ENCODE measurements at places on chromosomes 12 and 14.
A peak's percentile ranks its signal among the peaks of the same experiment; 100 is the strongest.

- no peak for DNase-seq
Observed at GRCh38 chr12:40262657-40263056, 37.9 kb downstream of the LRRK2 start.

GRCh38 chr12:46998811-46999368, 80.5 kb upstream of the PCED1B start:
- DNase-seq, result no peak

DNA sequence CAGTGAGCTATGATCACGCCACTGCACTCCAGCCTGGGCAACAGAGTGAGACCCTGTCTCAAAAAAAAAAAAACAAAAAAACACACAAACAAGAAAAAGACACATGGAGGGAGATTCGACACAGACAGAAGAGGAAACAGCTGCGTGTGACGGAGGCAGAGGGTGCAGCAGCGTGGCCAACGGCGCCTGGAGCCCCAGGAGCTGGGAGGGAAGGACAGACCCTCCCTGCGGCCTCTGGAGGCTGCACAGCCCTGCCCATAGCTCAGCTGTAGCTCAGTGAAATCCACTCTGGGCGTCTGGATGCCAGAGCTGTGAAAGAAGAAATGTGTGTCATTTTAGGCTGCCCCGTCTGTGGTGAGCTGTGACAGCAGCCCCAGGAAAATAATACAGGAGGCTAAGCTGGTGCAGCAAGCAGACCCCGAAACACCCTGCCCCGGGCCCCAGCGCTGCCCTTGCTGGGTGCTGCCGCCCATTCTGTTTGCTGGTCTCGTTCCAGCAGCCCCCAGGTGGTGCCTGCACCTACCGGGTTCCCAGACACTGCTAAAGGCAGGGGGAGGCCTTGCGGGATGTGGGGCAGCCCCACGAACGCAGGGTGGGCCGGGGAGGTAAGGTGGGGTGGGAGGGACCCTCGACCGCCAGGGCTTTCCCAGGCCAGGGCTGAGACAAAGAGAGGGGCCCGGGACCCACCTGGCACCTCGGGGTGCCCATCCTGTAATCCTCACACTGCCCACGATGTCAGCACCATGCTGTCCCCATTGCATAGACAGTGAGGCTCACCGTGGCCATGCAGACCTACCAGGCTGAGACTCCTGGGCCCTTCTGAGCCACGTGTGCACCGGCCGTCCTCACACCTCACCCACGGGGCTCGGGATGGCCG, 21.2 kb downstream of the GALNT9 start:
- DNase-seq, result no peak

DNA sequence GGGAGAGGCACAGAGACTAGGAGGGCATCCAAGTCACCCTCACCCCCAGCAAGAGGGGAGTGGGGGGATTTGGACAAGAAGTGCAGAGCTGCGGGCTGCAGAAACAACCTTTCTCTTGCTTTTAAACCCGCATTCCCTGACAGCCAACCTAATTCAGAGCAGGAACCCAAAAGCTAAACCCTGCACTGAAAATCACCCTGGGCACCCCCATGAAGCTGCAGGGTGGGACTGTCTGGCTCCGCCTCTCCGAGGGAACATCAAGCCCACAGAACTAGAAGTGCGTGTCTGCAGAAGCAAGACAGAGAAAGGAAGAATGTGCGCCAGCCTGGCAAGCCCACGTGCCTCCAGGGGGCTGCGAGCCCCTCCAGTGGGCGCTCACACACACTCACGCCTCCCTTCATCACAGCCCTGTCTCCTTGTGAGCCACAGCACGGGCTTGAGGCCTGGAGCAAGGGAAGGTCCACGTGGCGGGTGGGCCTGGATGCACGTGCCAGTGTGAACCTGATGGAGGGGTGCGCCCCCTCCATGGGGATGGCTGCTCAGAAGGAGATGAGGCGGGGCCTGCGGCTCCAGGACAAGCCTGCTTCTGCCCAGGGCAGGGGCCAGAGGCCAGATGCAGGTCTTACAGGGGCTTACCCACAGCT, 27.8 kb upstream of the PNMA1 start:
- no peak for DNase-seq

GRCh38 chr12:45725631-45726602, 3.6 kb upstream of the ARID2 start:
- peak; percentile 25 for DNase-seq

DNA sequence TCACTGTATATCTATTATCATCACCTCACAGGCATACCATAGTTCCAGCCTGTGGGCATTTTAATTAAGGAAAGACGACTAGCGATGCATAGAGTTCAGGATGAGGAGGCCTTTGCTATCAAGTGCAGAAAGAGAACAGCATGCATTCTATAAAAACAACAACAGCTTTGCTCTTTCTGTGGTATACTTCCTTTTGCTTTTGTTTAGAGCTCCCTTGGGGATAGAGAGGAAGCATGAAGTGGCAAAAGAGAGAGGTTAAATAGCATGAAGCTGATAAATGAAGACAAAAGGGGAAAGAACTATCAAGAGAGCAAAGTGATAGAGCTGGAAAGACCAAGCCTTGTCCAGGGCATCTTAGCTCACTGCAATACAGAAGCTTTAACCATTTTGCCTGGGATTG, 23.5 kb downstream of the IFNG-AS1 start:
- no peak for DNase-seq

- DNase-seq, result peak; percentile 62
Observed at GRCh38 chr12:121992059-121992879, 29.4 kb upstream of the BCL7A start.

DNA sequence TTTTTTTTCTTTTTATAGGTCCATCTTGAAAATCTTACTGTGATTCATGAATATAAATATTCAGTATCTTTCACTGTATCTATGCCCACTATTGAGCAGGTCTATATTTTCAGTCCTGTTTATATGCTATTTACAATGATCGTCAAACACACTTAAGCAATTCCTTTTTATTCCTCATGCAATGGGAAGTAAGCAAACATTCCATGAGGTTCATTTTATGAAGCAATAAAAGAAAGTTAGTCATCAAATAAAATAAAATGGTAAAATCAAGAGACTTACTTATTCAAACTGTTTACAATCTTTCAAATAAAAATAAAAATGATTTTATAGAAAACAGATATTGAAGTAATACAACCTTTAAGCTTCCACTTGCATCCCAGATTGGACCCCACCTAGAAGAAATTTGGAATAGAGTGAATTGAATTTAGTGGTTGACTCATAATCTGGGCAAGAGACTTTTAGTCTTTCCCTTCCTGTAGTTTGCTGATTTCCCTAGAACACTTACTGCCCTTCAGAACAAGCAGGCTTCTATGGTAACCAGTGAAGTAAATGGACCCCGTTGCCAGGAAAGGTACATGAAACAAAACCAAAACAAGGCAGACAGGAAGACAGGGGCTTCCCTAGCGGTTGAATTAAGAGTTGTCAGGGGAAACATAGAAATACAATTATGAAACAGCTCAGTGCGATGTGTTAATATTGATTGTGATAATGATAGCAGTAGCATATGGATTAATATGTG, 241.0 kb upstream of the ATP2B1 start:
- no peak for DNase-seq

DNA sequence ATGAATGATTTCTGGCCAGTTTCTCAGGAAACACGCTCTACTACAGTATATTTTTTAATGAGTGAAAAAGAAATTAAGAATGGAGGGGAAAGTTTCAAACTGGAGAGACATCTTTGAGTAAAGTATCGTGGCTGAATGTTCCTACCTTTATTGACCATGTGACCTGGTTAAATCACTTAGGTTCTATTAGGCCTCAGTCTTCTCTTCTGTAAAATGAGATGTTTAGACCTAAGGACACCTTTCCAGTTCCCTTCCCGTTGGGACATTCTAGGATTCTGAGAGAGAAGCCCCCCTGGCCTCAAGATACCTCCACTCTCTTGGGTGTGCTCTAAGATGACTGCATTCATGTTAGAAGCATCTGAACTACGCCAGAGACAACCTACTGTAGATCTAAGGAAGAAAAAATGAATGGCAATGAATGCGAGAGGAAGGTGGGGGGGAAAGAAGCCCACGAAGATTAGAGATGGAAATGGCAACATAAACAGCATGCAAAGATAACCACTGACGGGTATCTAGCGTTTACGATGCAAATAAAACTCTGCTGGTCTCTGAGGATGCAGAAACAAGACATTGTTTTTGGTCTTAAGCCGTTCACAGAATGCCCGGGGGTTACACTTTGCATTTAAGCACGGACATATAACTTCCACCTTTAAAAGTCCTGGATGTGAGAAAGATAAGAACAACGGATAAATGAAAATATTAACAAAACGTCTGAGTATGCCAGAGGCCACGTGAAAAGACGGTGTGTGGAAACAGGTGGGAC, 599 bp upstream of the CPSF6 start:
- DNase-seq, result no peak

DNA sequence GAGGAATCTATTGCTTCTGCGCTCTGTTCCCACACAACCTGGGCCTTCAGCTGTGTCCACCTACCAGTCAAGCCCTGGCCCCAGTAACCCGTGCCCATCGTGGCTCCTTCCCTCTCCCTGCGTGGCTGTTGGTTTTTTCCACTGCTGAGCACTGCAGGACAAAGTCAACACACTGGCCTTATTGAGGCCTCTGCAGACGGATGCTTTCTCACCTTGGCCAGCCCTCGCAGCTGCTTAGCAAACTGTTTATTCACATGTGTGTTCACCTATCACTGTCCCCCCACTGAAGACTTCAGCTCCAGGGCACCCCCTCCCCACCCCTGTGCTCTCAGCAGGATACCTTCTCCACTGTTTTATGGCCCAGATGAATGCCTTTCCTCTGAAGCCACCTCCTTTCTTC, 12.8 kb upstream of the GPX2 start:
- DNase-seq, result no peak

- DNase-seq, result no peak
Observed at GRCh38 chr14:79602045-79602444, 609.3 kb downstream of the DIO2 start.

DNA sequence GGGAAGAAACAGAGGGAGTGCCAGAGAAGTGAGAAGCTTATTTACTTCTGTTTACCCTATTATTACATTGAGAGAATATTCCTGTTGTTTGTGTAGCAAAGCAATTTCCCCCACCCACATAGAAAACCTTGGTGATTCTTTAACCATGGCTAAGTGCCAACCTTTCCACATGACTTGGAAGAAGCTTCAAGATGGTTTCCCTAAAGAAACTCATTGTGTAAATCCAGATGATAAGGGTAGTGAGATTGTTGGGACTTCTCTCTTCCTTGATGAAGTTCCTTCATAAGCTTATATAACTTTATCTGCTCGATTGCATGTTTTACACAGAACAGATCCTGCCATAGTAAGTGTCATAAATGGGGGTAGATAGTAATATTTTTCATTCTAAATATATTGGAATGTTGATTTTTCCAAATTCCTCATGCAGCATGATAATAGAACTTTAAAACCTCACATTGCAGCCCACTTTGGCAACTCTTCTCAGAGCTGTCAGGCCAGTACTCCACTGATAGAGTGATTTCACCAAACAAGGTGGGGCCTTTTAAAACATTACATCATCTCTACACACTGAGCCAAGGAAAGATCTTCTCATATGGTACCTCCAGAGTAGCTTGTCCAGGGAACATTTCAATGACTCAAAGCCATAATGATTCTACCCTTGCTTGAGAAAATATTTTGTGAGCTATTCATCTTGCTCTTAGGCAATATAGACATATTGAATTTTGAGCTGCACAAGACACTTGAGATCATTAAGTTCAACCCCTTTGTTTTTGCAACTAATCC, 47.8 kb upstream of the KIF21A start:
- DNase-seq, result no peak

- no peak for DNase-seq
Observed at GRCh38 chr12:54393743-54394142, 9.2 kb upstream of the ZNF385A start.

DNA sequence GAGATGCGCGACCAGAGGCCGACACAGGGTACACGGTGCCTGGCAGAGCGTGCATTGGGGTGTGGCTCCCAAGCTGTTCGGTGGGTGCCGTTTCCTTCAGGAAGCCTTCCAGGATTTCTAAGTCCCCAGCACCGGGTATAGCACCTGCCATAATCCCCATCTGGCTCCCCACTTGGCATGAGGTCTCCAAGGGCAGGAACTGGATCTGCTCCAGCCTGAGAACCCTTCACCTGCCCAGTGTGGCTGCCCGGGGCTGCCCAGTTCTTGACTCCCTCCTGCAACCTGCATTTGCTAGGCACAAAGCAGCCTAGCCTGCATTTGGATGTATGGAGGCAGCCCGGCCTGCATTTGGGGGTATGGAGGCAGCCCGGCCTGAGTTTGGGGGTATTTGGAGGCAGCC, 69.7 kb downstream of the RFLNA start:
- no peak for DNase-seq

DNA sequence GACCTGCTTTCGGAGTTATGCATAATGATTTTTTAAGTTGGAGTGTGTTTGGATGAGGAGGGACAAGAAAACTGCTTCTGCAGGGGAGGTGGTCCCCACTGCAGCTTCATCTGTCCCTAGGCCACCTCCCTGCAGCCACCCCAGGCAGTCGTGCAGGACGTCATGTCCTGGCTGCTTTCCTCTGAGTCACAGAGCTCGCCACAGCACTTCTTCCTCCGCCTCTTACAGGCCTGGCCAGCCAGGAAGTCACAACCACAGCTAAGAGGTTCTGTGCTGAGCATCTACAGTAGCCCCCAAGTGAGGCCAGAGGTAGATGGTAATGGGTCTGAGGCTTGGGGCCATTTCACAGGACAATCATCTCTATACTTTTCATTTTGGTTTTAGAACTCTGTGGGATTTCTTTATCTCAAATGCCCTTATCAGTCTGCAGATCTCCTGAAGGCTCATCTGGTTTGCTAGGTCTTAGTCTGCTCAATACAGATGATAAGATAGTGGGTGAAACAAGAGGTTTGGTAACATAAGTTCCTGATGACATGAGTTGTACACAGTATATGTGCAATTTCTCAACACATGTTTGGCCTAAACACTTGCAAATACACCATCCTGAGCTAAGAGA, 106.4 kb downstream of the ARF6 start:
- DNase-seq, result peak; percentile 78

GRCh38 chr12:52053536-52054209, 2.4 kb downstream of the NR4A1 start:
- no peak for DNase-seq

DNA sequence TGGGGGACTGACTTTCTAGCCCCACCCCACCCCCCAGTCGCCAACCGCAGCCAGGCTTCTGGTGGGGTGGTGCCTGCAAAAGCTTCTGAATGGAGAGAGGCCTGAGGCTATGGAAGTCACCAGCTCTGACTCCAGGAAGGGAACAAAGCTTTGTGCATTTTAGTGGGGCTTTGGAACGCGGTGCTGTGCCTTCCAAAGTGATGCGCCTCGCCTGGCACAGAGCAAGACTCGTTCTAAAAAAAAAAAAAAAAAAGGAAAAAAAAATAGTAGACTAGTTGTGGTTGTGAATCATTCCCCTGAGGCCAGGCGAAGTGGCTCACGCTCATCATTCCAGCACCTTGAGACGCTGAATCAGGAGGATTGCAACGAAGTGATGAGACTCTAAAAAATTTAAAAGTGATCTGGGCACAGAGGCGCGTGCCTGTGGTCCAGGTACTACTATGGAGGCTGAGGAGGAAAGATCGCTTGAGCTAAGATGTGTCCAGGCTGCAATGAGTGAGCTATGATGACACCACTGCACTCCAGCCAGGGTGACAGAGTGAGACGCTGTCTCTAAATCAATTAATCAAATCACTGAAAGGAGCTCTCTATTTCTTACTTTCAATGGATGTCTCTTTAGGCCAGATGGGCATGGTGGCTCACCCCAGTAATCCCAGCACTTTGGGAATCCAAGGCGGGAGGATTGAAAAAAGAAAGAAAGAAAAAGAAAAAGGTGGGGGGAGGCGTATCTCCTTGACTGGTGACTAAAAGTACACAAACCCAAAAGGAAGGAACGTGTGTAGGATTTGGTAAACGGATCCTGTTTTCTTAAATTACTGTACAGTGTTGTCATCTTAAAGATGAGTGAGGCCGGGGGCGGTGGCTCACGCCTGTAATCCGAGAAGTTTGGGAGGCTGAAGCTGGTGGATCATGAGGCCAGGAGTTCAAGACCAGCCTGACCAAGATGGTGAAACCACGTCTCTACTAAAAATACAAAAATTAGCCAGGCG, 259.6 kb upstream of the ALG10B start:
- no peak for DNase-seq

Measured in stimulated activated CD4-positive, alpha-beta T cell treated with anti-CD3 and anti-CD28 coated beads, Interleukin-2, amount 100 ng/mL, for 24 hours (primary cell).